ENCODE measurements at places on chromosomes 7 and 10.

DNA sequence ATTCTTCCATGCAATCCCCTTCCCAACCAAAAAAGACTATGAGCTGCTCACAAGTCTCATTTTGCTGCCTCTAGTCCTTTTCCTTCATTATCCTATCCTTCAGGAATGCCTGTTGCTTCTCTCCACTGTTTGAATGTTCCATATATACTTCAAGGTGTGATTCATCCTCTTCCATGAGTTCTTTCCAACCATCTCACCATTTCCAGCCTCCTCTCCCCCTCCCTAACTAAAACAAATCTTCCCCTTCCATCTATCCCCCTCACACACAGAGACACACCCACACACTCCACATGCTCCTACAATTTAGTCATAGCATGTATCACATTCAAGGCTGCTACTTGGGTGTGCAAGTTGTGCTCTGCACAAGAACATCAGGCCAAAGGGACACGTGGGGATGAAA is 254.3 kb downstream of the DYNC1I1 start:
- no peak for DNase-seq

- DNase-seq, result no peak
Observed at GRCh38 chr10:21280971-21281572, 244.4 kb downstream of the SKIDA1 start.

DNA sequence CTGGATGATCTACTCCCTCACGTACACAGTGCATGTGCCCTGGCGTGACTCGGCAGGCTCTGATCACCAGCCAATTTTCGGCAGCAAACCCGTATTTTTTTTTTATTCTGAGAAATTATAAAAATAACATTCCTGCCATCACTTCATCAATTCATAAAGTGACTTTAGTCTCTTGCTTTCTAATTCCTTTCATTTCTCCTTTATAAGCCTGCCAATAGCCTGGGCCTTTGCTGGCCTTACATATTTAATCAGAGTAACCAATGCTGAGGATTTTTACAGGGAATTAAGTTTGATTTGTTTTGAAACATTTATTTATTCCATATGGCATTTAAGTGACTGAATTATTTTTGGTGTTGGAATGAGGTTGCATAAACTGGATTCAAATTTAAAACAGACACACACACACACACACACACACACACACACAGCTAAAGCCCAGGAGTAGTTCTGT is 140.8 kb downstream of the ETV1 start:
- no peak for DNase-seq

GRCh38 chr7:84633-85020 is 107.7 kb upstream of the FAM20C start:
- DNase-seq, result no peak

- DNase-seq, result no peak
Observed at GRCh38 chr10:4262870-4263600, 478.0 kb upstream of the KLF6 start.

DNA sequence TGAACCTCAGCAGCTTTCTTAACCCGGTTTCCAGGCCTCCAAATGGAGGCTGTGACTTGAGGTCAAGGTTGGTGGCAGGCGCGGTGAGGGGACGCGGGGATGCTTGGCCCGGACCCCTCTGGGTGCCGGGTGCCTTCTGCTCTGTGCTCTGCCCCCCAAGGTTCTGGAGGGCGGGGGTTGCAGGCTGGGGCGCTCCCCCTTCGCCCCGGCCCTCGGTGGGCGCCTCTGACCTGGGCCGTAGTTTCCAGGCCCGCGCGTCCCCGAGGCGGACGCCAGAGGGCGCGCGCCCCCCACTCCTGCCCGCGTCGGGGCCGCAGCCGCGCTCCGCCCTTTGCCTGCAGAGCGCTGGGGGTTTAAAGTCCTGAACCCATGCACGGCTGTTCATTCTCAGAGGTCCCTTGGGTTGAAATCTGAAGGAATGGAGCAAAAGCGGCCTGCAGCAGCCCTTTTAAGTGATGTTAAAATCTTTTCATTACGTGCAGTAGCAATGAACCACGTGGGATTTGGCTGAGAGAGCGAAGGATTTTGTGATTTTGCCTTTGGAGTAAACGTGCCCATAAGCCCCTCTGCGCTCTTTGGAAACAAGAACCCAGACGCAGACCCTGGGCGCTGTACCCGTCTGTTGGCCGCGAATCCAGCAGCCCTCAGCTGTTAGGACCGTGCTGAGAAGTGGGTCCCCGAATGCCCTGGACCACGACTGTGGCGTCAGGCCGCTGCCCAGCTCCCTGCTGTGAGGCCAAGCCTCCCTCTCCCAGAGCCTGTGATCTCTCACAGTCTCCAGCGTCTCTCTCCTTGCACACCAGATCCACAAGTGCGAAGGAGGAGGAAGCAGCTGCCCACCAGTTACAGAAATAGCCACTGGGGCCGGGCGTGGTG is 135.0 kb downstream of the ACTR3B start:
- no peak for DNase-seq

DNA sequence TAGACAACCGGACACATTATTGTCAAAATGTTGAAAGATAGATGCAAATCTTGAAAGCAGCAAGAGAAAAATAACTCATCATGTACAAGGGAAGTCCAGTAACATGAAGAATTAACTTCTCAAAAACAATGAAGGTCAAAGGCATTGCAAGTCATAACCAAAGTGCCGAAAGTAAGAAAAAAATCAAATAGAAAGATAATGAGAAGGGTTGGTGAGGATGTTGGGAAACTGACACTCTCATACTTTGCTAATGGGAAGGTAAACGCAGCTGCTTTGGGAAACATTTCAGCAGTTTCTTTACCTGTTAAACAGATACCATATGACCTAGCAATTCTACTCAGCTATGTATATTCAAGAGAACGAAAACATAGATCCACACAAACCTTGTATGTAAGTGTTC is 303.0 kb downstream of the ARL4A start:
- DNase-seq, result no peak

GRCh38 chr10:113127901-113128283 is 177.8 kb downstream of the TCF7L2 start:
- no peak for DNase-seq

GRCh38 chr10:51035344-51035743 is 38.9 kb upstream of the PRKG1 start:
- DNase-seq, result no peak

DNA sequence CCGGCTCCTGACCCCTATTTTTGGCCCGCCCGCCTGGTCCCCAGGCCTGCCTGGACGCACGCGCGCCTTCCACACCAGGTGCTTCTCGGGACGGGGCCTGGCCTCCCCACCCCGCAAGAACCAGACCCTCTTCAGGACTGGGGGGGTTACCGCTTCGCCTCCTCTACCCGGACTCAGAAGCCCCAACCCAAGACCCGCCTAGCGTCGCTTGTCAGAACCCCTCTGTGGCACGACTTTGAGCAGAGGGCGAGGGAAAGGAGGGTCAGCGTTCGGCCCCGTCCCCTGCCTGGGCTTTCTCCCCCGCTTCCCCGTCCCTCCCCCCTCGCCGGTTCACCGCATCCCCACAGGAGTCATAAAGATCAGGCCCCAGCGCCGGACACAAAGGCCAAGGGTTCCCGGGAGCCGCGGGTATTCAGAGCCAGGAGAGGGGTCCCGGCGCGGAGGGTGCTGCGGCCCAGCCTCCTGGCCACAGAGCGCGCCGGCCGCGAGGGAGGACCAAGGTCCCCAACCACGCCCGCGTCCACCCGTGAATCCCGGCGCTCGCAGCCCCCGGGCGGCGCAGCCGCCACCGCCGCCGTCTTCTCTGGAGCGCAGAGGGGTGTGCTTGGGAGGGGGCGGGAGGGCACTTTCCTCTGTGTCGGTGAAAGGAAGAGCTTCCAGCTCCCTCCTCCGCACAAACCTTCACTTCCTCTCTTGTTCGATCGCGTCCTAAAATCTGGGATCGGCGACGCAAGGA is 351.9 kb downstream of the DNAJB6 start:
- DNase-seq, result no peak

DNA sequence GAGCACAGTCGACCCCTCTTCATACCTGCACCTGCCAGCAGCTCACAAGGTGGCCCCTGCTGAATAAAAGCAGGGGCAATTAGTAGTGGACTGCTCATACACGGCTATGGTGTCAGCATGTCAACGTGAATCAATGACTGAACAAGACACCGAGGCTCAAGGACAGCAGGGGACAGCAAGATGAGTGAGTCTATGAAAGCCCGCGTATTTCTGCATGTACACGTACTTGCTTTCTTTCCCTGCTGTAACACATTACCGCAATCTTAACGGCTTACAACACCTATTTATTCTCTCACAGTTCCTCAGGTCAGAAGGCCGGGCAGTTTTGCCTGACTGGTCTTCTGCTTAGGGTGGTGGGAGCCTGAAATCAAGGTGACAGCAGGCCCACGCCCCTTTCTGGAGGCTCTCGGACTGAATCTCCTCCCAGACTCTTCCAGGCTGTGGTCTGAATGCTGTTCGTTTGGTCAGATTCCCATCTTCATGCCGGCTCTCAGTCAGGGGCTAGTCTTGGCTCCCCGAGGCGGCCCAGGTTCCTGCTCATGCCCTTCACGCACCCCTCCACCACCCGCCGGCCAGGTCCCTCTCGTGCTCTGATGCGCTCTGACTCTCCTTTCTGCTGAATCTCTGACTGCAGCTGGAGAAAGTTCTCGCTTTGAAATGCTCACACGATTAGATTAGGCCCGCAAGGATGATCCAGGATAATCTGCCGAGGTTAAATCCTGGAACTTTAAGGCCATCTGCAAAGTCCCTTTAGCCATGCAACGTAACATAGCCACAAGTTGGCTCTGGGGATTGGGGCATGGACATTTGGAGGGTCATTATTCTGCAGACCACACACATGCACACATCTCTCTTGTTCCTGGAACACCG is 7.8 kb upstream of the PPP2R2D start:
- no peak for DNase-seq

GRCh38 chr10:5534880-5535856 is 10.4 kb downstream of the CALML3 start:
- no peak for DNase-seq

DNA sequence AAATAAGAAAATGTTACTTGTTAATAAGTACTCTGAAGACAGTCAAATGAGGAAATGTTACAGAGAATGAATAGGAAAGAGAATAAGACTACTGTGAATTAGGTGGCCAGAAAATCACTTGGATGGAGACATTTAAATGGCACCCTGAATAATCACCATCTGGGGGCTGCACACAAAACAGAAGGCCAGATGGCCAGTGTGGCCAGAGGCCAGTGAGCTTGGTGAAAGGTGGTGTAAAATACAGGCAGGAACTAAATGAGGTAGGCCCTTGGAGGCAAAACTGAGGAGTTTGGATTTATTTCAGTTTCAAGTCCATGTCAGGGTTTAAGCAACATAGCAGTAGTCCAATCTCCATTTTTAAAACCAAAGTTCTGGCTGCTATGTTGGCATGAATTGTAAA is 126.7 kb downstream of the TSPAN12 start:
- no peak for DNase-seq

- no peak for DNase-seq
Observed at GRCh38 chr10:4018054-4018511, 233.1 kb upstream of the KLF6 start.

GRCh38 chr10:101397140-101397539 is 43.2 kb downstream of the BTRC start:
- DNase-seq, result peak; percentile 72

- DNase-seq, result no peak
Observed at GRCh38 chr10:86855513-86855912, 99.1 kb downstream of the BMPR1A start.

DNA sequence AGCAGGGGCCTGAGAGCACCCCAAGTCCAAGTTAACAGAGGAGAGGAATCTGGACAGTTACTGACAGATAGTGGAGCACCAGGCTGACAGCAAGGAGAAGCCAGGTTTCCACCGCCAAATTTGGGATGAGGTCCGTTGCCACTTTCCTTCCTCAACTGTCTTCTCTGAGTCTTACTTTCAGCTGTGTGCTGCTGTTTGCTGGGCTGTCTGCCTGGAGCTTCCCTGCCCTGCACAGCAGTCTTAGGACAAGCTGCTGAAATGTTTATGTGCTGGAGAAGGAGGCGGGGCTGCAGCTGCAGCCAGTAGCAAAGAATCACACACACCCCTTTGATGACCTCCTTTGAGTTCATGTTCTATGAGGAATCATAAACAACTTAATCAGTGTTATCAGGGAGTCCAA is 17.4 kb upstream of the CYP3A7 start:
- DNase-seq, result no peak

- DNase-seq, result peak; percentile 9
Observed at GRCh38 chr10:42932735-42933447, 144.0 kb upstream of the RET start.

DNA sequence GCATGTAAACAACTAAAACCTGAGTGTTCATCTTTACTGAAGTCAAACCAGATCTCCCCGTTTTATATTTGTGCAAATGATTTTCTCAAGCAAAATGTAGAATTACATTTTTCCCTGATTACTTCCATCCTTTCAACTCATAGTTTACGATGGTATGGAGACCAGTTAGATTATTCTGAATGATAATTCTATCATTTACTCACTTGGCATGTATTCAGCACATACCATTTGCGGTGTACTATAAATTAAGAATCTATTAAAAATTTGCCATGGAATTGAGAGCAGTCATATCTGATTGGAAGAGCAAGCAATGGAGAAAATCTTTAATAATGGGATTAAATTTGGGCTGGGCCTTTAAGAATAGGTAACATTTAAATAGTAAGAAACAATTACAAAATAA is 22.4 kb downstream of the DNAJC1 start:
- no peak for DNase-seq

DNA sequence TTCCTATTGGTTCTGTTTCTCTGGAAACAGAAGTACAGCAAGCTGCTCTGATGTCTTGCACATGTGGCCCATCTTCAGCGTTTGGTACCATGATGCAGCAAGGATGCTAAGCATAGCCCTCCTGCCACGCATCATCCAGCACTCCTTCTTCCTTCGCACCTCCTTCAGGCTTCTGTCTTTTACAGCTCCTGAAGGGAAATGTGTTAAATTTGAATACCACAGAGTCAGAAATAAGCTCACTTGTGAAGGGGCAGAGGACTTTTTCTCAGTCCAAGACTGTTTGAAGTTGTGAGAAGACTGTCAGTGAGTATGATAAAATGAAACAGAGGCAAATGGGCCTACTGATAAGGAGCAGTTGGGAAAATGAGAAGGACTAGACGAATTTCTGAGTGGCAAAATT is 20.7 kb downstream of the TSPAN13 start:
- no peak for DNase-seq

DNA sequence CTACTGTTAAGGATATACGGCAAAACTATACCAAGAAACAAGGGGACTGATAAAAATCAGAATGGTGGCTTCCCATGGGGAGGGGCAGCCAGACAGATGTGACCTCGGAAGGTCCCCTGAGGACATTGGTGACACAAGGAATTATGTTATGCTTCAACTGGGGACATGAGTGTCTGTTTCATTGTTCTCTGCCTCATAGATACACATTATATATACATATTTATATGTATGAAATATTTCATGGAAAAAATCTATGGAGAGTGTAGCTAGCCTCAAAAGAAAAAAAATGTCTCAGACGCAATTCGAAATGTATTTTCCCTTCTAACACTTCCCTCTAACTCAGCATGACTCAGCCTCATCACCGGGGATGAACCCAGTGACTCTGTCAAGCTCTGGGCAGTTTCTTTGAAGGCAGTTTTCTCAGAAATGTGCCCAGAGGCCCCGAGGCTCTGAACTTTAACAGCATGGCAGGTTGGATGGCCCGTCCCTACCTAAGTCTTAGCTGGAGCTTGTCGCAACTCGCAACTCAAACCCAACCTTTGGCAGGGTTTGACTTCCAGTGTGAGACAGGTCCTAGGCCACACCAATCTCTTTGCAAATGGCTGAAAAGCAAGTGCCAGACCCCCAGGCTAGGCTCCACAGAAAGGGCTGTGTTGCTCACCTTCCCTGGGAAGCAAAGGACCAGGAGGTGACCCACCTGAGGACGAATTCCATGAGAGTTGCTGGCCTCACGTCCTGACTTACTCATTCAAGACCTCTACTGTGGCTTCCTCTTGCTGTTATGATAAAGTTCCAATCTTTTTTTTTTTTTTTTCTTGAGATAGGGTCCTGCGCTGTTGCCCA is 86.9 kb downstream of the CARD11 start:
- DNase-seq, result no peak

Data from central memory CD4-positive, alpha-beta T cell (primary cell).